ENCODE measurements at places on chromosomes 2 and 18.

GRCh38 chr2:74530239-74531187, 780 bp downstream of the HTRA2 start:
- no peak for DNase-seq

DNA sequence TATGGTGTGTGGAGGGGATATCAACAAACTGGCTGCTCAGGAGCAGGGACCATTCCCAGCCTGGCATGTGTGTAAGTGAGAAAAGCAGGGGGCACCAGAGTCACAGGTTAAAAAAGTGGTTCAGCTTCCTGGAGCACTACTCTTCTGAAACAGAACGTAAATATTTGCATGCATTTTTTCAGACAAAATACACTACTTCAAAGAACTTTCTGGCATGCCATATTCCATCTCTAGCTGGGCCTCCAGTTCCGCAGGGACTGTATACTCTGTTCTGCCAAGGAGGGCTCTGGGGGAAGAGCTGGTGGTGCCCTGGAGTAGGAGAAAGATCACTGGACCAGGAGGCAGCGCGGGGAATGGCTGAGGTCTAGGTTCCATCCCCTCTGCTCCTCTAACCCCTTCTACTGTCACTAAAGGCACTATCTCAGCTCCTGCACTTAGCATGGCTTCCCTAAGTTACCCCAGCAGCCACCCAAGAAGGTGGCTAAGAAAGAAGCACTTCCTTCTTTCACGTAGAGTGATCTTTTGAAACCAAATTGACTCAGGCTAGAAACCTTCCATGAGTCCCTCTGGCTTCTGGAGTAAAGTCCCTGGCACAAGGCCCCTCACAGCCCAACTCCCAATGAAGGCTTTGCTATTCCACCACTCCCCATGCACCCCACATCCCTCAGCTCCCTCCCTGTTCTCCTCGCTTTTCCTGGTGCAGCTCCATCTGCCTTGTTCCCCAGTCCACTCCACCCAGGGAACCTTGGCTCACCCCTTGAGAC, 57.6 kb upstream of the CABLES1 start:
- DNase-seq: no peak

DNA sequence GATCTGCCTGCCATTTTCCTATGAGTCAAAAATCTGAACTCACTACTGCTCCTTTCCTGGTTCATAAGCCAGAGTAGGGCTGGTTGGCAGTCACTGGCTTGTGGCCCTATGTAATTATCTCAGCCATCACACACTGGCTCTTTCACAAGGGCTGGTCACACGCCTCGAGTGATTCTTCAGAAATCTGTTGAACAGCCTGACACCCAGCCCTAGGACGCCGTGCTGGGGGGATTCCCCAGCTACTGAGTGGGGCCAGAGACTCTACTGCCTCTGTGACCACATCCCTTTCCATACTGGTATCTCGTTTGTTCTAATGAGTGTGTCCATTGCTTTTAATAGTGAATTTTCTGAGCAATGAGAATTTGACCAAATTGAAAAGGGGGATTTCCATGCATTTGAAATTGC, 45.8 kb upstream of the RBM44 start:
- DNase-seq: no peak

GRCh38 chr18:2510416-2510815, 60.9 kb downstream of the METTL4 start:
- DNase-seq: no peak

DNA sequence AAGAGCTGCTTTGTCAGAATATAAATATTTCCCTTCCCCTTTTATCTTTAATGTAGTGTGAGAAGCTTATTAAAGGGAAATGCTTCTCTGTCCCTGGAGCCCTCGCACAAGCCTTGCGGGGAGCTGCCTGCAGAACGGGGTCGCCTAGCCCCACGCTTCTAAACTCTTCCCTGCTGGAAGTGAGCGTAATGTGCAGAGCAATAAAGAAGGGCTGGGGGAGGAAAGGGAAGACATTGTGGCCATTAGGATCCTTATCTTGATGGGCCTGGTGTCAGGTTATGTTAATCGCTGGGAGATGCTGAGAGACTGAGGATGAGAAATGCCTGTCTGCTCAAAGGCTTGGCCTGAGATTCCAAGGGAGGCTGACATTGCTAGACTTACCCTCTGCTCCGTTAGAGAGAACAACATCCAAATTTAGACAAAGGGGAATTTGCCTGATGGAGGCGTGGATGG, 18.9 kb upstream of the FZD7 start:
- DNase-seq: no peak

DNA sequence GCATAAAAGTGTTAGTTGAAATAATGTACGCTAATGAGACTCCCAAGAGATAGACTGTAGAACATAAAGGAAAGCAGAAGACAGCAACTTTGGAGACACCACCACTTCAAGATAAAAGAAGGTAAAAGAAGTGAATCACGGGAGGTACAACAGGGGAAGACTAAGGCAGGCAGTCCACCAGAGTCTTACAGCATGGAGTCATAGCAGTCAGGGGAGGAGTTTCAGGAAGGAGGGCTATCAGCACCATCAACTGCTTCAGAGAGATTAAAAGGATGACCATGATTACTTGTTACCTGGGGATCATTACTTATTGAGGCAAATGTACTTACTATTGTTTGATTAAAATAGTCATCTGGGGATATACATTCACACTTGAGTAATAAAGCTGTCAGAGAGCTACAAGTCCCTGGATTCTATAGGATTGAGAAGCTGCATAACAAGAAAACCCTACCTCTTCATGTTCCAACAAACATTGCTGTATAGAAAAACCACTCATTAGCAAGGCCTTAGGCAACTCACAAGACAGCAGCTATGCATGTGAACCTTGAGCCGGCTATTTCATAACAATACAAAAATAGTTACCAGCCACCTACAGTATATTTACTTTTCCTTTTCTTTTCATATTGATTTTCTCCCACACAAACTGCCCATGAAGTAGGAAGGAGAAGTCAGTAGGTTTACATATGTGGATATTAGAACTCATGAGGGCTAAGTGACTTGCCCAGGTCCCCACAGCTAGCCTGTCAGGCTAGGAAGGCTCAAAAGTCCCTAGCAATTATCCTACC, 101.7 kb downstream of the PDE11A start:
- no peak for DNase-seq

DNA sequence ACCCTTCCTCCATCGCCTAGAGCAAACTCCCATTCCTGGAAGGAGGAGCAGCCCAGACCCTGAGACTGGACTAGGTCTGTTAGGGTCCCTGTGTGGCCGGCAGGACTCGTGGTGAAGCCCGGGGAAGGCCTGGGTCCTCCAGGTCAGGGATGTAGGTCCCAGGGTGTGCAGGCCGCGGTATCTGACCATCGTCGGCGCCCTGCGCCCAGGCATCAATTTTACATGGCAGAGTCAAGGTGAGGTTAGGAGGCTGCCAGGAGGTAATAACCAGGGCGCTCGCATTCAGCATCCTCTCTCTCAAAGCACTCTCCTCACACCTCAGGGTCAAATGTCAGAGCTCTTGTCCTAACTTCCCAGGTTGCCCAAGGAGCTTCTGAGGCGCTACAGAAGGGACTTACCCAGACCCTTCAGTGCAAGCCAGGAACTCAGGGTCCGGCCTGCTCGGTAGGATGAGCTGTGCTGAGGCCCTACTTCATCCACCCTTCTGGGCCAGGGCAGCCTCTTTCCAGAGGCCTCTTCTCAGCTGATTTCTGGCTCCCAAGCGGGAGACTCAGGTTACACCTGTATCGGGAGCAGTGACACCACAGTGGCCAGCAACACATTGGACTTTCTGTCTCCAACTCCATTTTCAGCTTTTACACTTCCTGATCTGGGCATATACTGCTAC, 628 bp downstream of the SH2D6 start:
- no peak for DNase-seq

GRCh38 chr18:35514283-35514682, 16.5 kb upstream of the INO80C start:
- DNase-seq: no peak

DNA sequence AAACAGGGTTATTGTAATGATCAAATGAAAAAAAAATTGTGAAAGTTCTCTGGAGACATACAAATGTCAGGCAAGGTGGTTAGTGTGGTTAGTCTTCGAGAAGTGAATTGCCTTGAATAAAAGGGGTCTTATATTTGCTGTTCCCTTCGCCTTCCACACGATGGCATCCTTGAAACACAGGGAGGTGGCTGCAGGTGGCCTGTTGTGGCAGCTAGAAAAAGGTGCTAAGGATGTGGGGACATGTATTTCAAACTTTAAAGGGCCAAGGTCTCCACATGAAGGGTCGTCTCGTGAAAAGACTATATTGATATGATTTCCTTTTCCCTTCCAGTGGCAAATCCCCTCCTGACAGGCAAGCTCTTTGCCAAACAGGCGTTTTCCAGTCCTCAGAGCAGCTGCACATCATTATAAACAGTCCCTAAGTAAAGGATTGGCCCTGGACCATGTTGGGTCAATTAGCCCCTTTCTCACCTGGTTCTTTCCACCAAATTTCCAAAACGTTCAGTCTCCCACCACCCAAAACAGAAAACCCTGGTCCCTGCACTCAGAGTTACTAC, 68.5 kb downstream of the COPS8 start:
- no peak for DNase-seq

- no peak for DNase-seq
Observed at GRCh38 chr2:10469955-10470608, 22.0 kb upstream of the ODC1 start.

- DNase-seq: no peak
Observed at GRCh38 chr18:7808992-7809391, 241.9 kb downstream of the PTPRM start.

DNA sequence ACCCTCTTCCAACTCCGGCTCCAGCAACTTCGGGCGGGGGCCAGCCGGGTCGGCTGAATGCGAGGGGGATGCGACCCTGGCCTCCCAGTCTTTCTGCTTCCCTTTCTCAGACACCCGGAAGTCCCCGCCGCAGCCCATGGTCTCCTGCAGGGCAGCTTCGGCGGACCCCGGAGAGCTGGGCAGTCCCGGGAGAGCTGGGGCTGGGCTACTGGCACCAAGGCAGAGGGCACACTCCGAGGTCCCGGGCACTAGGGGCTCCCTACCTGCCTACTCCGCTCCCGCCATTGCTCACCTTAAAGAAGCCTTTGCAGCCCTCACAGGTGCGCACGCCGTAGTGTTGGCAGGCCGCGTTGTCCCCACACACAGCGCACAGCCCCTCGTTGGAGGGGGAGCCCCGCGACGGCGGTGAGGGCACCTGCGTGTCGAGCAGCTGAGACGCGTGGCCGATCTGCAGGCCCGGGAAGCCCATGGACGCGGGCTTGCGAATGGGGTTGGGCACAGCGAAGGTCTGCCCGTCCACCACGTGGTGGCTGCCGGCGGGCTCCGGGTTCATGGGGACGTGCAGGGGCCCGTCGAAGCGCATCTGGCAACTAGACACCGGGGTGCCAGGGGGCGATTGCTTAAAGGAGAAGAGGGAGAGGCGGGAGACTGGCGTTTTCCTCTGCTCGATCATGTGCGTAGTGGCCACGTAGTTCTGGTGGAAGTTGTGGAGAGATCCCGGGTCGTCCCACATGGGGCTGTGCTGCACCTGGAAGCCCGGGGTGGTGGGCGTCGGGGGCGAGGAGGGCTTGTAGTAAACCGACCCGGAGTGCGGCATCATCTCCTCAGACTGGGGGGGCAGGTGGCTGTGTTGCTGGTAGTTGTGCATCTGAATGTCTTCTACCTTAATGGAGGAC, 3.2 kb downstream of the NR4A2 start:
- DNase-seq: no peak

DNA sequence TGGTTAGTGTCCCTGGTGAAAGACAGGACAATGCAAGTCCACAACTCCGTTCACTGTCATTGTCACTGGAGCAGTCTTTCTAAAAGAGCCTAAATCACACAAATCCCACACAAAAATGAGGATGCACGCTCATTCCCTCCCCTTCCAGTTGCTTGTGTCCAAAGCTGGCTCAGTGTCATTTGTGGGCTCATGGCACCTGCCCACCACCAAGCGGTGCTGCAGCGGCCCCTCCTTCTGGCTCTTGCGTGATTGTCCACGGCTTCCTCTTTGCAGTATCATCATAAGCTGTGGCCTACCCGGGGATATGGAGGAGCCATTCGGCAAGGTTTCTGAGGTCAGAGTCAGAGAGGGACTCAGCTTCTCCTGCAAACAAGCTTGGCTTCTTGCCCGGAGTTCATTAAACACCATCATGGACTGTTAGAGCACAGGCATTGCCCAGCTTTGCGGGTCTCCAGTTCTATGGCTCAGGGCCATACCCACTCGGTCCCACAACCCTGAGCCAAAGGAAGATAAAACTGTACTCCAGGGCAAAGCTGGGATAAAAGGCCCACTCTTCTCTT, 179.4 kb upstream of the AGAP1 start:
- no peak for DNase-seq

DNA sequence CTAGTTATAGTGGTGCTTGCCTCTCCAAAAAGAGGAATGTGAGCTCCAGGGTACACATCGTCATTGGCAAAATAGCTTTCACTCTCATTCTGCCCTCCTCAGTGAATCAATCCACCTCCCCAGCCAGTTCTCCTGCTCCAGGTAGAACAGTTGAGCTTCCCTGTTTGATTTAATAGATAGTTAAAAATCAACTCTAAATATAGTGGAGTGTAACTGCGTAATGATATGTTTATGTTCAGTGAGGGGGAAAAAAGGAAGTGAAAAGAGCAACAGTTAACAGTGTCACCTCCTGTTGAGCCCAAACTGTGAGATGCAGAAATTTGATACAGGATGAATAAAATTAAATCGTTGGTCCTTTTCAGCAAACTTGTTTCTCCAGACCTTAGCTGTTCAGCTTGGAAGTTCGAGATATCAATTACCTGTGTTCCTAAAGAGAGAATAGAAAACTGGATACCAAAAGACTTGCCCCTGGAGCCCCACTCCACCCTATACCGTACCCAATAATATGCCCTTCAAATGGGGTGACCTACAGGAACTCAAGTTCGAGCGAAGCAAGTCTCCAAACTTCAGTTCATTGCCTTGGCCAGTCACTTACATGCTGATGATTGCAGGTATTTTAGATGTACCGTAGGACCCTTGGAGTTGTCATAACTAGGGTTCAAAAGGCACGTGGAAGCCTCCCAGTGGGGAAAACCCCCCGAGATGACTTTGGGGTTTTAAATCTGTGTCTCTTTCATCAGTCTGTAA, 708.4 kb downstream of the RNF144A start:
- DNase-seq: no peak

GRCh38 chr2:204249437-204249836, 295.8 kb upstream of the PARD3B start:
- no peak for DNase-seq

DNA sequence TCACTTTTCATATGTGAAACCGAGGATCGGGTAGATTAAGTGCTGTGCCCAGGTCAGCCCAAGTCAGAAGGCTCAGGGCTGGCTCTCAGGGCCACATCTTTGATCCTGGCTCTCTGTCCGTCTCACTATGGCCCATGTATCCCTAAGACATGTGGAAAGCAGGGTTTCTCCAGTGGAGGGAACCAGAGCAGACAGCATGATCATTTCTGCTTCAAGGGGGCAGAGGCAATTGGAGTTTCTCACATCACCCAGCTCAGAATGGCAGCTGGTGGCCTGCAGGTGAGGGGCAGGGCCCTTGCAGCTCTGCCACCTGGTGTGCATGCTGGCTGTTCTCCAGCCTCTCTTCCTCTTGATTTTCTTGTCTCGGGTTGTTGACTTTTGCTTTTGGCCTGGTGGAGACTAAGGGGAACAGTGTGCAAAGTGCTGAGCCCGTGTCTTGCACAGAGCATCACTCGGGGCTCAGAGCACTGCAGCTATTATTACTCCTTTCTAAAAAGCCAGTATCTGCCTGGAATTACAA, 27.0 kb downstream of the LDLRAD4 start:
- no peak for DNase-seq

All from nucleus accumbens (tissue), 56 donors.